ENCODE measurements at places on chromosomes 1 and 21. TPM values are rescaled to one million over a fixed set of nuclear protein-coding genes. Genes with fewer than 3 reads are reported as not detected.

GRCh38 chr1:10186331-10187025 is 23.9 kb upstream of the KIF1B start:
- peaks cover 5% of the 10 kb centered on the region for H3K4me1 ChIP-seq
- DNase-seq: no peak
- no peaks in the 10 kb centered on the region for H3K27me3 ChIP-seq
- no peak overlapping the region for H3K27ac ChIP-seq
- no peak overlapping the region for H3K4me3 ChIP-seq

GRCh38 chr1:59232216-59232615 is 64.7 kb upstream of the FGGY start:
- no peaks in the 10 kb centered on the region for H3K4me1 ChIP-seq
- no peaks in the 10 kb centered on the region for H3K27me3 ChIP-seq
- H3K27ac ChIP-seq: no peak overlapping the region

- H3K4me3 ChIP-seq: peak overlapping the region; percentile 69
- peaks cover 10% of the 10 kb centered on the region for H3K36me3 ChIP-seq
- no peak overlapping the region for H3K27ac ChIP-seq
- peaks cover 28% of the 10 kb centered on the region for H3K27me3 ChIP-seq
- no peak for DNase-seq
- peaks cover 13% of the 10 kb centered on the region for H3K4me1 ChIP-seq
These were observed 1.1 kb upstream of the KCNQ4 start for GRCh38 chr1:40782371-40782956.

GRCh38 chr1:207020065-207020708 is 12.4 kb downstream of the C1orf116 start:
- H3K36me3 ChIP-seq: no peaks in the 10 kb centered on the region
- peaks cover 20% of the 10 kb centered on the region for H3K27me3 ChIP-seq
- H3K4me1 ChIP-seq: no peaks in the 10 kb centered on the region
- H3K4me3 ChIP-seq: no peak overlapping the region
- no peak for DNase-seq

DNA sequence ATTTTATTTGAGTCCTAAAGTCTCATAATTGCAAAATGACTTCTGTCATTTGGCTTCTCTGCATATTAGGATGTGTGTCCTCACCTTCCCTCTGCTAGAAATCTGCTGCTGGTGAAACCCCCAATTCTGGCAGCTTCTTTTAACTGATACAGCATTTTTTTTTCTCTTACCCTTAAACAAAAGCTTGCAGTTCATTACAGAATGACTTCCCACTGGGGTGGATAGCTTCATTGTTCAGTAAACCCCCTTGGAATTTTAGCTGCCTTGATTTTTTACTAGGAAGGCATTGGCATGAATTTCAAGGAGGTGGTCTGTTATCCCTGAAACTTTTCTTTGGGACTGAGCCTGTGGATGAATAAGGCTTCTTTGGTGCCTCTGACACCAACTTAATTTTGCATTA is 16.8 kb downstream of the TSEN15 start:
- DNase-seq: no peak
- peaks cover 46% of the 10 kb centered on the region for H3K36me3 ChIP-seq
- no peak overlapping the region for H3K27ac ChIP-seq
- H3K4me3 ChIP-seq: no peak overlapping the region
- no peaks in the 10 kb centered on the region for H3K27me3 ChIP-seq

GRCh38 chr1:163981500-163982030 is 577.4 kb upstream of the PBX1 start:
- H3K27me3 ChIP-seq: no peaks in the 10 kb centered on the region
- H3K4me3 ChIP-seq: no peak overlapping the region
- H3K36me3 ChIP-seq: no peaks in the 10 kb centered on the region
- H3K4me1 ChIP-seq: no peaks in the 10 kb centered on the region

DNA sequence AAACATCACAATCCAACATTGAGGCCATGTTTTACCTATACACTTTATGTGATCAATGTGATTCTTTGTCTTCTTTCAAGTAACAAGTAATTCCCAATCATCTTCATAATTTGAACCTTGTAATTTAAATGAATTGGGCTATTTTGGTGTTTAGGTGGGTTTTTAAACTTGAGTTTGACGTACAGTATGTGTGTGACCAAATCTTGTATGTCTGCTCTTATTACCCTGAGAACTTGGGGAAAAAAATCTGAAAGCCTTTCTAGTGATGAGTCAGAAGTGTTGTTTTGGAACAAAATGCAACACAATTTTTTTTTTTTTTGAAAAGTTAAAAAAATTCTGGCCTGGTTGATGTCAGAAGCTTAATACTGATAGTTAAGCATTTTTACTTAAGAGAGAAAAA is 68.5 kb downstream of the HHAT start:
- H3K27me3 ChIP-seq: no peaks in the 10 kb centered on the region
- H3K4me1 ChIP-seq: peaks cover 9% of the 10 kb centered on the region

GRCh38 chr1:107225706-107226105 is 84.9 kb downstream of the NTNG1 start:
- no peaks in the 10 kb centered on the region for H3K27me3 ChIP-seq
- peaks cover 11% of the 10 kb centered on the region for H3K4me1 ChIP-seq
- no peak overlapping the region for H3K4me3 ChIP-seq
- H3K27ac ChIP-seq: no peak overlapping the region

- peaks cover 3% of the 10 kb centered on the region for H3K27me3 ChIP-seq
- H3K36me3 ChIP-seq: no peaks in the 10 kb centered on the region
- no peak for DNase-seq
These were observed 75.7 kb upstream of the RAB4A start for GRCh38 chr1:229195246-229195645.

Gene TMEM50A
- total RNA-seq: 61.0 TPM

Gene ZYG11A
- total RNA-seq: 1.3 TPM

Gene TENT5C
- total RNA-seq: 56.2 TPM

Gene ADGRL4
- not detected for total RNA-seq

All from activated B cell treated with CpG ODN at 0.5 μM for 24 hours (primary cell).